Neural progenitor cell (in vitro differentiated cells): ENCODE measurements at places on chromosomes 1 and 21. TPM values are rescaled to one million over a fixed set of nuclear protein-coding genes. Genes with fewer than 3 reads are reported as not detected.

DNA sequence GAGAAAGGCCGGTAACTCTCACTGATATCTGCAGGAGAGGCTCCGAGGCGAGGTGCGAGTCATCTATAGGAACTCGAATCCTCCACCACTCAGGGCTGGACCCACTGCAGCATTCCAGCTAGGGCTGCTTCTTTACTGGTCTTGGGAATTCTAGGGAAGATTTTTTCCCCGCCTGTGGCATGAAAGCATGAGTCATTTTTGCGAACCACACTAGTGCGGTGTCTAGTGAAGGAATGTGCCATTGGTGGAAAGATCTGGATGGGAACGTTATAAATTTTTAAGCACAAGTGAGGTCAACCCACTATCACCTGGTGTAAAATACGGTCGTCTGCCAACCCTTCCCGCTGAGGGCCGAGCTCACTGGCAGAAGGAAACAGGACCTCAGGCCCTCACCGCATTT, 49.7 kb downstream of the SYF2 start:
- no peaks in the 10 kb centered on the region for H3K27me3 ChIP-seq
- no peaks in the 10 kb centered on the region for H3K4me1 ChIP-seq
- no peak for DNase-seq
- H3K4me3 ChIP-seq: no peak overlapping the region
- no peak overlapping the region for H3K27ac ChIP-seq

- H3K27ac ChIP-seq: no peak overlapping the region
- H3K36me3 ChIP-seq: no peaks in the 10 kb centered on the region
- peak; percentile 95 for DNase-seq
- no peaks in the 10 kb centered on the region for H3K27me3 ChIP-seq
- peaks cover 8% of the 10 kb centered on the region for H3K4me1 ChIP-seq
These were observed 283.4 kb downstream of the ASTN1 start for GRCh38 chr1:176880955-176881595.

- H3K36me3 ChIP-seq: no peaks in the 10 kb centered on the region
- no peak for DNase-seq
- H3K27ac ChIP-seq: no peak overlapping the region
- H3K4me3 ChIP-seq: no peak overlapping the region
- H3K4me1 ChIP-seq: peaks cover 6% of the 10 kb centered on the region
These were observed 80.8 kb upstream of the UBE2U start for GRCh38 chr1:64122588-64122987.

DNA sequence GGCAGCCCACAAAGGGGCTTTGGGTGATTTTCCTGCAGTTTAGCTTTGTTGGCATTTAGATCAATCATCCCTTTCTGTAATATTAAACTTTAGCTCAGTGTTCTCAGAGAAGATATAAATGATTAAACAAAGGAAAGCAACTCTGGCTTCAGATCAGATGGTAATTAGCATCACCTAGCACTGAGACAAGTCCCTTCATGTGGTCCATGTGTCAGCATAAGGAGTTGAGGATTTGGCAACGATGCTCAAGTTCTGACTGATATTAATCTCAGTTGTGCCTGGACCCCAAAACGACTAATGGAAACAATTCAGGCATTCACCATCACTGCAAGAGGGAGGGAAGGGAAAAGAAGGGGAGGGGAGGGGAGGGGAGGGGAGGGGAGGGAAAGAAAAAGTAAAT, 60.4 kb downstream of the SEC16B start:
- no peaks in the 10 kb centered on the region for H3K4me1 ChIP-seq
- no peaks in the 10 kb centered on the region for H3K27me3 ChIP-seq

- H3K4me1 ChIP-seq: no peaks in the 10 kb centered on the region
- H3K27ac ChIP-seq: no peak overlapping the region
- H3K36me3 ChIP-seq: peaks cover 23% of the 10 kb centered on the region
- no peak for DNase-seq
These were observed 64.3 kb upstream of the RAVER2 start for GRCh38 chr1:64680599-64680998.

The CFAP126 gene
- total RNA-seq: not detected in 2 replicates

The TTC22 gene
- not detected in 2 replicates for total RNA-seq

DNA sequence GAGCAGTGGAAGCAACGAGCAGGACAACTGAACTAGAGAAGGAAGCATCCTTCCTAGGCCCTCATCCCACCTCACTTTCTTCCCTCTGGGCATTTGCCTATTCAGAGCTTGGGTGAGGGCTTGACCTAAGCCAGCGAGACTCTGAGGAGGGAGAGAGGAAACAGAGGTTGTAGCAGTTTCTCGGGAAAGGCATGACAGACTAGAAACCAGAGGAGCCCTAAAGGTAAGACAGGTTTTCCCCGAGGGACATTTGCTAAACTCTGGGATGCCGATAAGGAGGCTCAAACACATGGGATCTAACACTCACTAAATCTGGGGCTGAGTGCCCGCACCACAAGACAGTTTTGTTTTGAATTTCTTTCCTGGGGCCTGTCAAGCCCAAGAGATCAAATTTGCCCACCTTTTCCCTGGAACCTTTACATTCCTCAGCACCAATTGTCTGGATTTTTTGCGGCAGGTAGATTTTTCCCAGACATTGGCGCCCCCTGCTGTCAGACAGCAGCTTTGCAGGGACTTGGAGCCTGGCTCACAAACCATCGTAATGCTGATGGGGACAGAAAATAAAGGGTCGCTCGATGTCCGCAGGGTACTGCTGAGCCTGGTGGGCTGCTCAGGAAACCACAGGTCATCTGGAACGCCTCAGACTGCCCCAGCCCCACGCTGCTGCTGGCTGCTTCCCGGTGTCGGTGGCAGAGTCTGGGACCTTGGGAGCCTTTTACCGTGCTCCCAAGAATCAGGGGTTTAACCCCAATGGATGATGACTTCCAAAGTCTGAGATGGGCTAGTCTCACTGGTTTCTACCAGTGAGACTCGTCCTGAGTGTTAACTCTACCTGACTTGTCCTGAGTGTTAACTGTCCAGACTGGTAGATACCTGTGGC, 23.4 kb upstream of the TSPAN2 start:
- no peak overlapping the region for H3K4me3 ChIP-seq
- H3K36me3 ChIP-seq: no peaks in the 10 kb centered on the region
- no peaks in the 10 kb centered on the region for H3K4me1 ChIP-seq
- DNase-seq: peak; percentile 69

The CCDC181 gene
- 10.2 and 13.2 TPM in 2 replicates for total RNA-seq

DNA sequence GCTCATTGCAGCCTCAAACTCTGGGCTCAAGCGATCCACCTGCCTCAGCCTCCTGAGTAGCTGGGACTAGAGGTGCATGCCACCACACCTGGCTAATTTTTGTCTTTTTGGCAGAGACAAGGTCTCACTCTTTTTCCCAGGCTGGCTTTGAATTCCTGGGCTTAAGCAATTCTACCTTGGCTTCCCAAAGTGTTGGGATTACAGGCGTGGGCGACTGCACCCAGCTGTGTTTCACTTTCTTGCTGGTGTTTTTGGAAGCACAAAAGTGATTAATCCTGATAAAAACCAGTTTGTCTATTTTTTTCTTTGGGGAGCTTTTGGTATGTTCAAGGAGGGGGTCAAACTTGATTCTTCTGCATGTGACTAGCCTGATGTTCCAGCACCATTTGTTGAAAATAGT, 19.3 kb downstream of the RNF11 start:
- H3K4me1 ChIP-seq: peaks cover 8% of the 10 kb centered on the region
- no peaks in the 10 kb centered on the region for H3K36me3 ChIP-seq
- no peaks in the 10 kb centered on the region for H3K27me3 ChIP-seq
- no peak overlapping the region for H3K27ac ChIP-seq

- peak; percentile 6 for DNase-seq
- H3K27me3 ChIP-seq: no peaks in the 10 kb centered on the region
- no peak overlapping the region for H3K4me3 ChIP-seq
- H3K4me1 ChIP-seq: peaks cover 28% of the 10 kb centered on the region
These were observed 50.9 kb upstream of the NR5A2 start for GRCh38 chr1:199976496-199977144.

DNA sequence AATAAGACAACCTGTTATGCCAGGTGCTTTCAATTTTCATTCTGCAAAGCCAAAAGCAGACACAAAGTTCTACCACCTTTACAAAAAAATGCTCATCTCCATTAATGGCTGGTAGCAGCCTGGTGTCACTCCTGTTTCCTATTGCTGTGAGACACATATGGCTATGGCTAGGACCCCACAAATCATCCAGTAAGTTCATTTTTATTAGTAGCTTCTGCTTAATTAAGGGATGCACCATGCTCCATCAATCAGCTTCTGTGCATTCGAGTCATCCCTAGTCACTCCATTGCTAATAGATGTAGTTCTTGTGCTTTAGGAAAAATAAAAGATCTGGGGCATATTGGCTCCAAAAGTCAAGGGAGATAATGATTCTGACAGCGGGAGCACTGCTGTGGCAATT, 257.2 kb downstream of the SPATA17 start:
- DNase-seq: no peak
- no peaks in the 10 kb centered on the region for H3K36me3 ChIP-seq
- no peak overlapping the region for H3K4me3 ChIP-seq
- H3K4me1 ChIP-seq: no peaks in the 10 kb centered on the region

DNA sequence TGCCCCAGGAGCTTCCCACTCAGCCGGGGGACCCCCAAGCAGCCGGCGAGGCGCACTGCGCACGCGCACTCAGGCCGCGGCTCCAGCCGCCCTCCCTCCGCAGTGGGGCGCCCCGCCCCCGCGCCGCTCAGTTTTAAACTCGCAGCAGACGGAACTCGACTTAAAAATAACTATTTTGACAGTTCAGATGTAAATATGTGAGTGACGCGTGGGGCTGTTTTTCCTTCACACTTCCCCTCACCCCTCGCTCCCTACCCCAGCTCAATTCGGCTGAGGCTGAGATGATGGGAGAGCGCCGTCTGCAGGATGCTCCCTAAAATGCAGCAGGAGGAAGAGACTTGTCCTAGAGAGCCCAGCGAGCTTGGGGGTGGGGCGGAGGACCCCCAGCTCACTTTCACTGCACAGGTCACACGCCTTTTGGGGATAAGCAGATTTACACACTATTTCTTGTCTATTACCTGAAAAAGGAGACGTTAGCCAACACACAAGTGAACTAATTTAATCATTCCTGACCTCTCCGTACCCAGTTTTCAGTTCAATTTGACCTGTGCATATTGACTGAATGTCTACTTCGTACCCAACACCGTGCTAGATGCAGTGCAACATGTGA, 8.9 kb upstream of the LEMD1 start:
- peak overlapping the region; percentile 61 for H3K4me3 ChIP-seq
- H3K27me3 ChIP-seq: peaks cover 23% of the 10 kb centered on the region
- no peaks in the 10 kb centered on the region for H3K36me3 ChIP-seq
- H3K27ac ChIP-seq: no peak overlapping the region
- H3K4me1 ChIP-seq: peaks cover 44% of the 10 kb centered on the region

DNA sequence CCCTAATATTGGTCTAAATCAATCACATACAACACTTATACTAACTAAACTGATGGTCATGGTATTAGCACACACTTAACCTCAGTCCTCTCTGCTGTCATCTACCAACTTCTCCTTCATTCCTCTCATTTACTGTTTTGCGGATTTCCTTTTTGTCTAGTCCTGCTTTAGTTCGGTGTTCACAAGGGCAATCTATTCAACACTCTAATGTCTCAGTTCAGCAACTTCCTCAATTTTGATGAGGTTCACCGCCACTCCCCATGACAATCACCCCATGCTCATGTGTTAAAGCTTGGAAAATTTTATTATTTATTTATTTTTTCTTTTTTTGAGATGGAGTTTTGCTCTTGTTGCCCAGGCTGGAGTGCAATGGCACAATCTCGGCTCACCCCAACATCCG, 301.1 kb downstream of the PTPRC start:
- peaks cover 6% of the 10 kb centered on the region for H3K4me1 ChIP-seq
- DNase-seq: no peak
- H3K27me3 ChIP-seq: no peaks in the 10 kb centered on the region
- H3K36me3 ChIP-seq: no peaks in the 10 kb centered on the region
- no peak overlapping the region for H3K27ac ChIP-seq
- H3K4me3 ChIP-seq: no peak overlapping the region

GRCh38 chr1:107795994-107796393, 169.0 kb downstream of the VAV3 start:
- H3K36me3 ChIP-seq: no peaks in the 10 kb centered on the region
- H3K27ac ChIP-seq: no peak overlapping the region
- no peak overlapping the region for H3K4me3 ChIP-seq
- DNase-seq: no peak
- H3K27me3 ChIP-seq: no peaks in the 10 kb centered on the region
- peaks cover 30% of the 10 kb centered on the region for H3K4me1 ChIP-seq

The MPL gene
- 0.09 TPM in 1 of 2 replicates, not detected in the other for total RNA-seq

The KIF14 gene
- total RNA-seq: 39.0 and 60.2 TPM in 2 replicates

DNA sequence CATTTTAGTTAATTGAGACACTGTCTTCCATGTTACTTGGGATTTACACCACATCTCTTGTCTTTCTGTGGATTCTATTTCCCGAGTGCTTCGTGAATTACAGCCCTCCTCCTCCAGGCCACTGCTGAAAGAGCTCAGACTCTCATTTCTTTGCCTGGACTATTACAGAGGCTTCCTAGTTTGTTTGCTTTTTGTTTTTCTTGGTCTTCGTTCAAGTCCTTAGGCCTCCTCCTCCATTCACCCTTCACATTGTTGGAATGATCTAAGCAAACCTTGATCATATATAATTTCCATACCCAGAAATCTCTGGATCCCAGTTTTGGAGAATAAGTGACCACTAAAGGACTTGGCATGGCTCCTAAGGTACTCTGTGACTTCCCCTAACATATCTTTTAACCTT, 94.1 kb downstream of the CNIH3 start:
- no peaks in the 10 kb centered on the region for H3K36me3 ChIP-seq
- no peaks in the 10 kb centered on the region for H3K27me3 ChIP-seq
- no peak overlapping the region for H3K4me3 ChIP-seq
- no peaks in the 10 kb centered on the region for H3K4me1 ChIP-seq

DNA sequence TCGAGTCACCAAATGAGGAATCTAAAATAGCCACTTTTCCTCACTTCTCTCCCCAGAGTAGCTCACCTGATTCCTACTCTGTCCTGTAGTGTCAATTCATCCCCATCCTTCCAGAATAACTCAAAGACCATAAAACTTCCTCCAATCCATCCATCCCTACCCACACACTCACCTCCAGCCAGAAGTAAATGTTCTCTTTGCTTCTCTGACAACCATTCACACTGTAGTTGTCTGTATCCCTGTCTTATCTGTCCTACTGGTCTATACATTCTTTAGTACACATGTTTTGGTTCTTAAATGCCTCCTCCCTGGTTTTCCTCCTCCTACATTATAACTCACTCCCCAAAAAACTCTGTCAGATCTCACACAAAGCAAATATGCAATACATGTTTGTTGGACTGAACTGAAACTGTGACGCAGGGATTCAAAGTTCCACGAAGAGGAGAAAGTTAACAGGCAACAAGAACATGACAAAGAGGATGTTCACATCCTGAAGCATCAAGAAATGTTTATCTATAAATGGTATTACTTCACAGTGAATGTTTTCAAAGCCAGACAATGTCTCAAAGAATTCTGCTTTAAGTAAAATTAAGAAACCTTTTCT, 11.0 kb downstream of the TP53BP2 start:
- DNase-seq: no peak
- no peak overlapping the region for H3K4me3 ChIP-seq
- H3K27ac ChIP-seq: no peak overlapping the region
- H3K36me3 ChIP-seq: no peaks in the 10 kb centered on the region
- no peaks in the 10 kb centered on the region for H3K27me3 ChIP-seq
- H3K4me1 ChIP-seq: peaks cover 31% of the 10 kb centered on the region

GRCh38 chr1:229199261-229200243, 71.4 kb upstream of the RAB4A start:
- no peaks in the 10 kb centered on the region for H3K27me3 ChIP-seq
- no peaks in the 10 kb centered on the region for H3K36me3 ChIP-seq
- no peak for DNase-seq
- H3K4me1 ChIP-seq: peaks cover 13% of the 10 kb centered on the region
